ENCODE measurements at places on chromosomes 2 and 18.

DNA sequence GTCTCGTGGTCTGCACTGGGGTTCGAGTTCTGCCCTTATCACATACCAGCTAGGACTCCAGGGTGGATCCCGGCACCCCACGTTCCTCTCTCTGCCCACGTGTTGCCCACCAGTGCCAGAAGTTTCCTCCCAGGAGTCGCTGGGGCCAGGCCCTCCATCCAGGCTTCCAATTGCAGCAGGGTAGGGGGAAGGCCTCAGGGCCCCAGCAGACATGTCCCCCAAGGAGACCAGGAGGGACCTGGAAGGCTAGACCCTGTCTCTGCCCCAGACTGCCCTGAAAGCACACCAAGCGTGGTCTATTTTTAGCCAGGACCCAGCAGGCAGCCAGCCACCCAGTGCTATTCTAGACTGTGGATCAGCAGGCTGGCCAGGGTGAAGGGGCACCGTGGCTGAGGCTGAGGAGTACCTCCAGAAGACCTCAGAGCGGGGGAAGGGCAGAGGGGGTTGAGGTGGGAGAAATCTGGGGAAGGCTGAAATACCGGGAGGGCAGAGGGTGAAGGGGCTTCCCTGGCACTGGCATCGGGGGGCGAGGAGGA is 18.8 kb upstream of the TNS1 start:
- no peak for DNase-seq

DNA sequence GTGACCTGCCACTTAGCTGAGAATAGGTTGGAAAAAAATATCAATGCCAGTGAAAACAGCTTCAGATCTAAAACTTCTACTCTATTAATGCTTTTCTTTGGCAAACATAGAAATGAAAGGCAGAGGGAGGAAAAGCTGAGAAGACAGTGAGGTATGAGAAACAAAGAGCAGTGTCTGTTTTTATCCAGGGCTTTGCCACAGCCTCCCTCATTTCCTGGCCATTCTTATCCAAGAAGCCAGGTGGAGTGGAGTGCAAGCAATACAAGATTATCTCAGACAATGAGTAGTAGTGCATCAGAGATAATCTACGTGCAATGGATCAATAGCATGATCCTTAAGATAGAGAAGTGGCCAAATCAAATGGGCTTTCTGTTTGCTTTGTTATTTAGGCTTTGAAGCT is 808.7 kb upstream of the PIK3C3 start:
- no peak for DNase-seq

GRCh38 chr18:23330423-23330822 is 122.7 kb upstream of the RIOK3 start:
- no peak for DNase-seq

- no peak for DNase-seq
Measured at GRCh38 chr2:237564526-237565131, 1.7 kb upstream of the PRLH start.

GRCh38 chr2:231152800-231153557 is 28.1 kb upstream of the HTR2B start:
- no peak for DNase-seq

- DNase-seq = no peak
Measured at GRCh38 chr2:147045113-147045512, 799.7 kb upstream of the ACVR2A start.

DNA sequence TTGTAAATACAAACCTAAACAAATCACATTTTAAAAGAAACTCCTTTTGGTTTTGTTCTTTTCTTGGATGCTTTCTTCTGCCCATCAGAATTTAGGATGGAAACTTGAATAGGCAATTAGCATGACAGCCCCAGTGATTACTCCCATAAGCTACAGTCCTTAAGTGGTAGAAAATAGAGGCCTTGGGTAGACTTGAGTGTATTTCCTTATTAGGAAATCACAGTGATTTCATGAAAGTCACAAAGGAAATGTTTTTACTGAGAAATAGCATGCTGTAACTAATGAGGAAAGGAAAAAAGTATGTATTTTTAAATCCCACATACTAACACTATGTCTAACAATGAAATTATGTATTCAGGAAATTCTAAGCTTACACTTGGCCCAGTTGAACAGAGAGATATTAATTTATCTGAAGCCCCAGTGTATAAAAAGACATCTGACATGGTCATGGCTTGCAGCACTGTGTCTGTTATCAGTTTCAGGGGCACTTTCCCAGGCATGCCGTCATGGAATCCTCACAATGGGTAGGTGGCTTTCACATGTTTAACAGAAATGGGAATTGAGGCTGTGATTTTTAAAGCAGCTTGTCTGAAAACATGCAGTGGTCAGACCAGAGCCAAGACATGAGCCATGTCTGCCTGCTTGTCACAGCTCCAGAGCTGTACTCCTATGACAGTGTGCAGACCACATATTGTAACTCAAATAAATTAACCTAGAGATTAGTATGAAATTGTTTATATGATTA is 79.7 kb upstream of the TRIB2 start:
- DNase-seq = no peak

DNA sequence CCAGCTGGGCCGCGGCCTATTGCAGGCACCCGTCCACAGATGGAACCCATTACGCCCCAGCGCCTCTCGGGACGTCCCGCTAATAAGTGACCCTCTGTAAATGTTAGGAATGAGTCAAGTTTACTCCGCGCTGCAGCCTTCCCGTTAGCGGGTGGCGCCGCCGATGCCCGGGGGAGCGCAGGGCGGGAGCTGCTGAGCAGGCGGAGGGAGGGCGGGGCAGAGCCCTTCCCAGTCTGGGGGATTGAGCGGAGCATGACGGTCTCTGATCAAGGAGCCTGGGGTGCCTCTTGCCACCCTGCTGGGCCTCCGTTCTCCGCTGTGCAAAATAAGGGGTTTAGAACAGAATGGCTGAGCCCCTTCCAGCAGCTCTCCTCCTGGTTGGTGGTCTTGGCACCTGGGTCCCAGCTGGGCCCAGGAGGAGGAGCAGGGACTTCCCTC is 10.5 kb downstream of the CROCC2 start:
- DNase-seq = peak; percentile 80

All from frontal cortex (tissue), 4 donors.